ENCODE measurements at places on chromosomes 6 and 20.

DNA sequence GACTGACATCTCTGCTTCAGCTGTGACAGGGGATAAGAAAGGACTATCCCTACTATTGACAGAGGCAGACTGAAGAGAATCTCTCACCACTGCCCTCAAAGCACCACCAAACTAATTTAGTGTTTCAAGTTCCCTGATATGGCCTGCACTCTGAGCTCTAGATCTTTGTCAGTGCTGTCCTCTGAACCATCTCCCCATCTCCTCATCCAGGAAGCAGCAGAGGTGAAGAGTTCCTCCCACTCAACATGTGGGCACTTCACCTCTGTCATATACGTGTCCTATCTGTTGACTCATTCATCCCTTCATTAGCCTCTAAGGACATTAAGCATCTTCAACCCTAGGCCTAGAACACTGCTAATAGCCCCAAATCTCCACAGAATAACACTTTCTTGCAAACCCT lies 14.1 kb downstream of the FAM210B start:
- DNase-seq: no peak

DNA sequence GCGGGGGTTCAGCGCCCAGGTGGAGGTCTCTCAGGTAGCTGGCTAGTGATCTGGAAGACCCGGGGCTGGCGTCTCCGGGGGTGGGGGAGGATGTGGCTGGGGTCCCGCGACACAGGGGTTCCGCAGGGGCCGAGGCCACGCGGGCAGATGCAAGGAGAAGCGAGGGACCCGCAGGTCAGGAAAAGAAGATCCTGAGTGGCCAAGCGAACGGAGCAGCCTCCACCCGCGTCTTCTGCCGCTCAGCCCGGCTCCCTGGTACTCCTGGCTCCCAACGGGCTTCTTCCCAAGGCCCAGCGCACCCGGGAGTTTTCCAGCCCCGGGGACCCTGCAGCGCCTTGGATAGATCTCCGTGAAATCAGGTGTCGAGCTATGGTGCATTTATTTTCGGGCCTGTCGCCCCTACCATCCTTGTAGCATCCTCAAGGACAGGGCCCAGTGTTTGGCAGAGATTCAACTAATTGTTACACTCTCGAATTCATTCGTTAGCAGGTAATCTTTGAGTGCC lies 682 bp upstream of the CHD6 start:
- DNase-seq: no peak

DNA sequence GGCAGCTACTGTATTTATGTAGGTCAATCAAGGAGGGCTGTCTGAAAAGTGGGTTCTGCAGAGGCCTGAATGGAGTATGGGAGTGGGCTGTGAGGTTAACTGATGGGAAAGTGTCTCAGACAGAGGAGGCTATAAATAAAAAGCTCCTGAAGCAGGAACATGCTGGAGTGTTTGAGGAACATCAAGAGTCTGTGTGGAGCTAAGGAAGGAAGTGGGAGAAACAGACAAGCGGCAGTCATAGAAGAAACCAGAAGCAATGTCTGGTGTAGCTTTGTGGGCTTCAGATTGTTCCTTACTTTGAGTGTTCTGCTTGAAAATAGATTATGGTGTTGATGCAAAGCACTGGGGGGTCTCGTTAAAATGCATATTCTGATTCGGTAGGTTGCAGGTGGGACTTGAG lies 101.5 kb upstream of the OGFRL1 start:
- DNase-seq: no peak

DNA sequence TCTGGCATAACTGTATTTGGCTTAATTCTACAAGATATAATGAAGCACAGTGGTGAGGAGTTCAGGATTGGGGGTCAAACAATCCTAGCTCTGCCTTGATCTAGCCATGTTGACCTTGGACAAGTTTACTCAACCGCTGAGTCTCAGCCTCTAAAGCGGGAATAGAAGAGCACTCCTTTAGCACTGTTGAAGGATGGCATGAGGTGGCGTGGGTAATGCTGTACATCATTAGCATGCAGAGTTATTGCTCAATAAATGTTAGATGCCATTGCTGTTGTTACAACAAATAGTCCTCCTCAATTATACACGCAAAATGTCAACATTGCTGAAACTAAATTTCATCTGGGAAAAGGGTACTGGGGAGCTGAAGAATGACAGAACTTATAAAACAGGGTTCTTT lies 78.6 kb downstream of the KIF13A start:
- DNase-seq: no peak
